ENCODE measurements at places on chromosomes 5 and 9. TPM values are rescaled to one million over a fixed set of nuclear protein-coding genes. Genes with fewer than 3 reads are reported as not detected.

DNA sequence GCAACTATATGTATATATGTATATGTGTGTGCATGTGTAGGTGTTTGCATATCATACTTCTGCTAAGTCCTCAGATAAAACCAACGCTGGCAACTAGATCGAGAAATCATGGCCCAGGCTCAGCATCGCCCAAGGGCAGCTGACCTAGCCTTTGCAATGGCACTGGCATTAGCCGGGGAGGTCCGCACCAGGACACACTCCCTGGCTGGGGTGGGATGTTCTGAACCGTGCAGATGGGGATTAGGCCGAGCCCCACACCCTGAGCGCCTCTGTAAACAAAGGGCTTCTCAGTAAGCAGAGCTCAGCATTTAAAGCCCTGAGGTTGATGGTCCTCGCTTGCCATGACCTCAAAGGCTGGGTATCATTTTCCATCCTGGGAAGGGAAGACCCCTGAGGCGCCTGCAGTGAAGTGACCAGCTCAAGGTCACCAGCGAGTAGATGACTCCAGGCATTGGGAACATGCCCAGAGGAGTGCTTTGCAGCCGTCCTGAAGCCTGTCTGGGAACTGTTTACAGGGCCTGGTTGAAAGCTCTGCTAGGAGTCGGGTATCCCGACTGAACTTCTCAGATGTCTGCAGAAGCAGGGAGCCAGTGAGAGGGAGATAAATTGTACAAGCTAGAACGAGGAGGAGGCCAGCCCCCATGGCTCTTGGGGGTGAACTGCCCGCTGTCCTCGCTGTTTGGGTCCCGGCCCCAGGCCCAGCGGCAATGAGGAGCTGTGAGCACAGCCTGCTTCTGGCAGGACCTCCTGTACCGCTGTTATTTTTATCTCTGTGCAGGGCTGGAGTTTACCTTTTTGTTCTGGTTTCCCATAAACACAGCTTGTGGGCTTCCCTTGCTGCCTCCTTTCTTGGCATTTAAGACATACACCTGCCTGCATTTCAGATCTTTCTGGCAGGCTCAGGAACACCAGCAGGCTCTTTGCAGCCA is 18.4 kb downstream of the GADD45G start:
- H3K4me1 ChIP-seq = peaks cover 19% of the 10 kb centered on the region
- DNase-seq = no peak
- no peaks in the 10 kb centered on the region for H3K27me3 ChIP-seq
- H3K36me3 ChIP-seq = no peaks in the 10 kb centered on the region
- no peak overlapping the region for H3K27ac ChIP-seq

- no peak for DNase-seq
- no peak overlapping the region for H3K4me3 ChIP-seq
- H3K36me3 ChIP-seq = no peaks in the 10 kb centered on the region
- H3K27ac ChIP-seq = no peak overlapping the region
- no peaks in the 10 kb centered on the region for H3K27me3 ChIP-seq
- H3K4me1 ChIP-seq = no peaks in the 10 kb centered on the region
These were observed 19.6 kb upstream of the INSL6 start for GRCh38 chr9:5205071-5205470.

DNA sequence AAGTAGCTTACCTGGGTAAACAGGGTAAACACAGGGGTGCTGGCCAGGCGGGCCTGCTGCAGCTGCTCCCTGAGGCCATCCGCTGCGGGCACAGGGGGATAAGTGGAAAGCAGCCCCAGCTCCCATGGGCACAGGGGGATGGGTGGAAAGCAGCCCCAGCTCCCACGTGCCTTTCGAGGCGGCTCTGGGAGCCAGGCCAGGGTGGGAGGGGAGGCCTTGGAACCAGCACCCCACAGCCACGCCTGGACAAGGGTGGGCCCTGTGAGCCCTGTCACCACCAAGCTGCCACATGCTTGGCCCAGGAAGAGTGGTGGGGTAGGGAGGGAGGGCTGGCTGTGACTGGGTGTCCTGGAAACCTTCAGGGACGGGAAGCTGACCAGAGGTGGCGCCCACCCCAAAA is 7.8 kb upstream of the CARD9 start:
- no peak overlapping the region for H3K4me3 ChIP-seq
- no peak overlapping the region for H3K27ac ChIP-seq
- H3K36me3 ChIP-seq = peaks cover 35% of the 10 kb centered on the region

DNA sequence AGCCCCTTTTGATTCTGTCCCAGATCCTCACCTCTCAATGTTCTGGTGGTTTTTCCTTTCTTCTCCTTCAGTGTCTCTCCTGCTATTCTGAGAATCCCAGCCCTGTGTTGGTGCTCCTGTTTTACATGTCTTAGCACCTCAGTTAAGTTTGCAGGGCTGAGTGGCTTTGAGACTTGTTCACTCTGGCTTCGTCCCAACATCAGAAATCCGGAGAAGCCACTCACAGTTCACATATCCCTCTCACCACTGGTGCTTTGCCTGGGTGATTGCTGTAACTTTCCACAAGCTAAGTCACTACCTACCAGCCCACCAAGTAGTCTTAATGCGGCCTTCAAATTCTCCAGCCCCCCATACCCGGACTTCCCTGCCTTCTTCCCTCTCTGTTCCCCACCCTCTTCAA is 40.2 kb downstream of the CYFIP2 start:
- no peak overlapping the region for H3K27ac ChIP-seq
- no peaks in the 10 kb centered on the region for H3K27me3 ChIP-seq
- no peaks in the 10 kb centered on the region for H3K4me1 ChIP-seq
- H3K36me3 ChIP-seq = no peaks in the 10 kb centered on the region
- no peak for DNase-seq

SLC36A2 gene
- not detected for total RNA-seq

MAN1B1 gene
- total RNA-seq = 81.7 TPM

GRCh38 chr9:136052472-136052880 is 42.6 kb downstream of the NACC2 start:
- peaks cover 25% of the 10 kb centered on the region for H3K27me3 ChIP-seq
- DNase-seq = peak; percentile 80
- peak overlapping the region; percentile 73 for H3K4me3 ChIP-seq
- H3K4me1 ChIP-seq = peaks cover 6% of the 10 kb centered on the region

GRCh38 chr9:20009606-20010005 is 220.8 kb upstream of the SLC24A2 start:
- DNase-seq = no peak
- no peaks in the 10 kb centered on the region for H3K4me1 ChIP-seq
- no peak overlapping the region for H3K4me3 ChIP-seq
- no peaks in the 10 kb centered on the region for H3K36me3 ChIP-seq
- no peaks in the 10 kb centered on the region for H3K27me3 ChIP-seq
- no peak overlapping the region for H3K27ac ChIP-seq
